ENCODE measurements at places on chromosomes 5 and 9.
A peak's percentile ranks its signal among the peaks of the same experiment; 100 is the strongest.

- DNase-seq = no peak
These were observed 15.5 kb upstream of the TRIM32 start for GRCh38 chr9:116671605-116672004.

DNA sequence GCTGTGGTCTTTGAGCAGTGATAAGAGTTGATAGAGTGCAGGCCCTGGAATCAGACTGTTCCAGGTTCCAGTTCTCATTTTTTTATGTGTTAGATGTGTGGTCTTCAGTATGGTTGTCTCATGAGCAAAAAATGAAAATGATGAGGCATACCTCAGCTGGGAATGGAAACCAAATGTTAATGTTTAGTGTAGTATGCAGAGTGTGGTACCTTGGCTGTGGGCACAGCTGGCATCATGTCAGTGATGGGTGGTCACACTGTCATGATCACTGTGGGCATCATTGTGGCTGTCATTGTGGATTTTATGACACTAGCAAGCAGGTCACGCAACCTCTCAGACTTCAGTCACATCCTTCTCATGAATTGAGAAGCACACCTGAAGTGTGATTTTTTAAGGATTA lies 6.4 kb downstream of the ABLIM3 start:
- no peak for DNase-seq

DNA sequence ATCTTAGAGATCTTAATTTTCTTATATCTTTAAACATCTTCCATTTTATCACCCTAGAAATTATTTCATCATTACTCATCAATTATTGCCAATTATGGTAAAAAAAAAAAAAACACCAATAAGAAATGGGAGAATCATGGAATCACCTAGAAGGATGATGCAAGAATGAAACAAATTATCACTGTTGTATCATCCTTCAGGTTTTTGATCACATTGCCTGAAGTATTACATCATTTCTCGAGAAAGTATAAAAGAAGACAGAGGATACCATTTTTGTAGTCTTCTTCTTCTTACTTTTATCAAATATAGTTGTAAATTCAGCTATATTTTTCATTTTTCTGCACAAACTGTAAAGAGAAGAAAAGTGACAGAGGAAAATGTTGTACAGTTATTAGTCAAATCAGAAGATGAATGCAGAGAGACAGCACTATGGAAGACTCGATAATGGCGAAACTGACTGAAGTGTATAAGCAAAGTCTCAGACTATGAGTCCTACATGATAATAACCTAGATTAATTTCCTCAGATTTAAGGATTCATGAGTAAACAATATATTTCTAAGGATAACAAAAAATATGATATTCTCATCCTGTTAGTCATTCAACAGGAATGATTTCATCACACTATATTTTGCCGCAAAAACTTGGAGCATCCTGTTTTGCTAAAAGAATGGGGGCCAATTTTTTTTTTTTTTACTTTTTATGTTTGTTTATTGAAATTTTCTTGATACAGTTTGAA lies 5.9 kb upstream of the STC2 start:
- no peak for DNase-seq

GRCh38 chr5:156201788-156202403 lies 125.1 kb upstream of the SGCD start:
- no peak for DNase-seq

DNA sequence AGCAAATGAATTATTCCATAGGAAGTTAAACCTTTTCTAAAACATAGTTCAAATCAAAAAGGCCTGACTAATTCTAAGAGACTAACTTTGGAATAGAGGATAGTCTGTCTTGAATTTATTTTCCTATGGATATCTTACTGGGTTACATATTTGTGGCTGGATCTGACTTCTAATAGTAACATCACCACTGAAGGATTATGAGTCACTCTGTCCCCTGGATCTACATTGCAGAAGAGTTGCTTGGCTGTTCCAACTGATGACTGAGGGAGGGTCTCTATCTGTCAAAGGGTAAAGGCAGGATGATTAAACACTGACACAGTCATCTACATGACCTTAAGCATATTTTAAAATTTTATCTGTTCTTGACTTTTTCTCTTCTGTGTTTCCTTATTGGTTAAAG lies 119.6 kb upstream of the FST start:
- no peak for DNase-seq

GRCh38 chr5:74631081-74631953 lies 9.2 kb downstream of the ENC1 start:
- DNase-seq = peak; percentile 63

DNA sequence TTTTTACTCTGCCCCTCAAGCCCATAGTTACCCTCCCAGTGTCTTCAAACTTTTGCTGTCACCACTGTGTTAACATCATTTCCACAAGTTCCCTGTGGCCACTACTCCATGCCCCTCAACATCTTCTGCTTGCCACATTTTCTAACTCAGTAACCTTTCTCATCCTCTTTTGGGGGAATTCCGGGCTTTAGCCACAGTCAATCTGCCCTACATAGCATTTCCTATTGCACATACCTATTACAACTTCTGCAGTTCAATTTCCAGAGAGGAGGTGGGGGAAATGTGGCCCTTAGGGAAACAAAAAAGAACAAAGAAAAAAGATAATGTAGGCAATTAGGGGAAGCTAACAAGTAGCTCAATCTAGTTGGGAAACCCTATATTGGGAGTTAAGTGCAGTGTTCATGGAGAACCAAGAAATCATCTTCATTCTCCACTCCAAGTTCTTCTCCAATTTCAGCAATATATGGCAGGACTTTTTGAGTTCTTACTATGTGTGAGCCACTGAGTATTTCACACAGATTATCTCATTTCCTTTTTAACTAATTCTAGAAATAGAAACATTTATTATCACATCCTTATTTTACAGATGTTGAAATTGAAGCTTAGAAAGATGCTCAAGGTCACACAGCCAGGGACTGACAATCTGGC lies 40.2 kb upstream of the LPAR1 start:
- DNase-seq = no peak

- no peak for DNase-seq
These were observed 8.2 kb downstream of the OTULIN start for GRCh38 chr5:14672484-14673394.

- DNase-seq = peak; percentile 85
These were observed 129.0 kb downstream of the SNX18 start for GRCh38 chr5:54646356-54647101.

GRCh38 chr5:156543348-156544145 lies 216.6 kb downstream of the SGCD start:
- no peak for DNase-seq

DNA sequence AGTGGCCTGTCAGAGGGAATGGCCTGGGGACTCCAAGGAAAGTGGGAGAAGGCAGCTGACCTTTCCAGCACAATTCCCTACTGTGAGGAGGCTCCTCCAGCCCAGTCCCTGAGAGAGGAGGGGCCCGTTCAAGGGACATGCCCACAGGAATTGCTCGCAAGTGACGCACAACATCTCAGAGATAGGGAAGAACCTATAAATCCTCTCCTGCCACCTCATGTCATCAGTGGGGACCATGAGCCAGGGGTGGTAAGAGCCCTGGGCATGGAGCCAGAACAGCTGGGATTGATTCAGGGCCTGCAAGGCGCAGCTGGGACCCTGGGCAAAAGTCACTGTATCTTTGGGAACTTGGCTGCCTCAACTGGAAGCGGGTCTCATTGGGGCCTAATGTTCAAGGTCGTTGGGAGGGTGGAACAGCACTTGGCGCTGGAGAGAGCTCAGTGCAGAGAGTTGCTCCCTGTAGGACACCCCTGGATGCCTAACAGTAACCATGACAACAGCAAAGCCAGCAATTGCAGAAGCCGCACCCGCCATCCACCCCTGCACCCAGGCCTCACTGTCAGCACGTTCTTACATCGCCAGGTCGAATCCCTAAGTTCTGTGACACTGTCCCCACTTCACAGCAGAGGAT lies 41.3 kb upstream of the ORM1 start:
- DNase-seq = no peak

DNA sequence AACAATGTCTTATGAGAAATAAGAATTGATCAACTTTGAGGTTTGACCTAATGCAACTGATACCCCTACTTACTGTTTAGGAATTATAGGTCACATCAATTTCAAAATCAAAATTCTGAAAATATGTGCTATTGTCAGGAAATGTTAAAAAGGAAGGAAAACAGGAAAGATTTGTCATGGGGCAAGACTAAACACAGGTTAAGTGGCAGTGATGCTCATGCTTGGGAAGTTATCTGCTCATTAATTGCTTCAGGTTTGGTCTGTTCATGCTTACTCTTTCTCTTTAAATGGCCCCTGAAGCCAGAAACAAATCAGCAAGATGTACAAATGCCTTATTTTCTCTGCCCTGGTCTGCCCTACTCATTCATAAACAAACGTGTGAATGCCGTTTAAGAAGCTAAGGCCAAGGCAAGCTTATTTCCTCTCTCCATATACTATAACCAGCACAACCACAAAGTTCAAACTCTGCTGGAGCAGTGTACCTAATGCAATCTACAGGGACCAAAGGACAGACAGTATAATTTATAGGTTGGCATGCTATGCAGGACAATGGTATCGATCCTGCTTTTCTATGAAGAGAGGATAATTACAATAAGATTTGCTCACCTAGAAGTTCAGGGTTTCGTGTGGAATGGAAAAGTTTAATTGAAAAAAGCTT lies 177.2 kb downstream of the GNAQ start:
- DNase-seq = no peak

GRCh38 chr5:116378007-116378776 lies 196.4 kb downstream of the SEMA6A start:
- DNase-seq = no peak

GRCh38 chr5:7565559-7565958 lies 169.6 kb downstream of the ADCY2 start:
- no peak for DNase-seq

GRCh38 chr5:99025298-99026045 lies 96.7 kb upstream of the CHD1 start:
- DNase-seq = no peak

GRCh38 chr9:72586388-72587130 lies 65.2 kb downstream of the TMC1 start:
- peak; percentile 10 for DNase-seq
